ENCODE measurements at places on chromosomes 11 and 22.

GRCh38 chr11:120102050-120102863 lies 35.7 kb downstream of the TRIM29 start:
- DNase-seq, result no peak

DNA sequence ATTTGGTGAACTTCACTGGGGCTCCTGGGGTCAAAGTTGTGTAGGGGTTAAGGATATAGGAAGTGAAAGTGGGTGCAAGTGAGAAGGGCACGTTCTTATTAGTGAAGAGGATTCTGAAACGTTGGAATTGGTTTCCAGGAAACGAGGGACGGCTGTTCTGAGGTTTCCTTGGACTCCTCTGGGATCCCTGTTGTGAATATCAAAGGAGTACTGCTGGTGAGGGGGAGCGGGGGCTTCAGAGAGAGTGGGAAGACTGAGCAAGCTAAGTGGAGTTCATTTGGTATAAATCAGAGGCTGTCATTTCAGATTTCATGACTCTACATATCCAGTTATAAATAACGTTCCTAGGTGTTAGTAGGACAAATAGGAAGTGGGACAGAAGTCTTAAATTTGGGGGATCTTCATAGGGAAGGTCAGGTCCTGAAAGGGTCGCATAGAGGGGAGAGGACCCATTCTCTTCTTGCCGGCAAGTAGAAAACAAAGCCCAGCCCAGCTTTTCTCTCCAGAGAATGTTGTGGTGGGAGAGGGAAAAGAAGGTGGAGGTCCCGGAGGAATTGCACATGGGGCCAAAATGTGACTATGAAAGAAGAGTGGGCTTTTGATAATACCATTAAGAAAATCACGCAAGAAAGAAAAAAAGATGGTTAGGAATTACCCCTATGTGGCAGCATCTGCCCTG lies 1.1 kb upstream of the NELL1 start:
- DNase-seq, result no peak

DNA sequence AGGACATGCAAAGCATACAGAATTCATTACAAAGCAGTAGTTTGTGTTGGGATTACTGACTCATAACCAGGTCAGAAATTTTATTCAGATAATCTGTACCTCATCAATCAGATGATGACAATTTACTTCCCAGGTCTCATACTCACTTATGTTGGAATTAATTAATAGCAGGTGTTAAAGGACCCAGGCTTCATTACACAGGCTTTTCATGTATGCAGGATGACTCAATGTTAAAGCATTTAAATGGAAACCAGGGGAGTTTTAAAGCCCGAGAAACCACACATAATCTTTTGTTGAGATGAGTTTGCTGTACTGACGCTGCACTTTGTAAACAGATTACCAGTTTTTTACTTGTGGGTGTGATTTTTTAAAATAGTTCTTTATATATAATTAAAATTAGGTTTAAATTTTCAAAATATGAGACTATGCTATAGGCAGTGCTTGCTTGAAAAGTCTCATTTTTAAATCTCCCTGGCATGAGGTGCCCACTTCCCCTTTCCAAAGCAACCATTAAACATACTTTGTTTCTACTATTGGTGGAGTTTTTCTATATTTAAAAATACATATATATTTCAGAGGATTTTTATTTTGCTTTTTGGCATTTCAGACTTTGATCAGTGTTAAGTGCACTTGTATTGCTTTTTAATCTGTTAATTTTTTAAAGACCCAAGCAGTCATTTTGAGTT lies 41.0 kb downstream of the CEP57 start:
- no peak for DNase-seq

GRCh38 chr22:41216984-41217383 lies 11.9 kb downstream of the L3MBTL2 start:
- DNase-seq, result no peak

DNA sequence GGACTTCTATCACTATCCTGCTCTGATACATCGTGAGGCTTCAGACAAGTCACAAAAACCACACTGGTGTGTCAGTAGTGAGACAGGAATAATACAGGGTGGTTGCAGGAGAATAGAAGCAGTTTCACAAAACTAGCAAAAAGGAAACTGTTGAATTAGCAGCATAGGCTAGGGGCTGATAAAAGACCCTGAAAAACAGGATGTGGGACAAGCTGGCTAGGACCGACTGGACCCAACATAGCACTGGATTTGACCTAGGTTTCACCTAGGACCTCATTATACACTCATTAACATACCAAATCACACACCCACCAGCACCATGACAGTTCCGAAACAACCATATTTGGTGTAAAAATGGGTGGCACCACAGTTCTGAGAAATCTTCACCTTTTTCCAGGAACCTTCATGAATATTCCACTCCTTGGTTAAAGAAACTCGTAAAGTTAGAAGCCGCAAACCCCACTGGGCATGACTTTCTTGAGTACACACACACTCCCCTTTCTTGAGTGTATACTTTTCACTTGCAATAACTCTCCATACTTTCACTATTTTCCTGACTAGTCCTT lies 76.2 kb downstream of the SLC1A2 start:
- DNase-seq, result no peak

- DNase-seq, result no peak
Measured at GRCh38 chr11:119427279-119427678, 4.3 kb upstream of the THY1 start.

DNA sequence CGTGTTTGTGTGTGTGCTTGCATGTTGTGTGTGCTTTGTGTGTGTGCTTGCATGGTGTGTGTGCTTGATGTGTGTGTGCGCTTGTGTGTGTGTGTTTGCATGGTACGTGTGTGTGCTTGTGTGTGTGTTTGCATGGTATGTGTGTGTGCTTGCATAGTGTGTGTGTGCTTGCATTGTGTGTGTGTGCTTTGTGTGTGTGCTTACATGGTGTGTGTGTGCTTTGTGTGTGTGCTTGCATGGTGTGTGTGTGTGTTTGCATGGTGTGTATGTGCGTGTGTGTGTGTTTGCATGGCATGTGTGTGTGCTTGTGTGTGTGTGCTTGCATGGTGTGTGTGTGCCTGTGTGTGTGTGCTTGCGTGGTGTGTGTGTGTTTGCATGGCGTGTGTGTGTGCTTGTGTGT lies 10.0 kb upstream of the MUC5AC start:
- DNase-seq, result no peak

DNA sequence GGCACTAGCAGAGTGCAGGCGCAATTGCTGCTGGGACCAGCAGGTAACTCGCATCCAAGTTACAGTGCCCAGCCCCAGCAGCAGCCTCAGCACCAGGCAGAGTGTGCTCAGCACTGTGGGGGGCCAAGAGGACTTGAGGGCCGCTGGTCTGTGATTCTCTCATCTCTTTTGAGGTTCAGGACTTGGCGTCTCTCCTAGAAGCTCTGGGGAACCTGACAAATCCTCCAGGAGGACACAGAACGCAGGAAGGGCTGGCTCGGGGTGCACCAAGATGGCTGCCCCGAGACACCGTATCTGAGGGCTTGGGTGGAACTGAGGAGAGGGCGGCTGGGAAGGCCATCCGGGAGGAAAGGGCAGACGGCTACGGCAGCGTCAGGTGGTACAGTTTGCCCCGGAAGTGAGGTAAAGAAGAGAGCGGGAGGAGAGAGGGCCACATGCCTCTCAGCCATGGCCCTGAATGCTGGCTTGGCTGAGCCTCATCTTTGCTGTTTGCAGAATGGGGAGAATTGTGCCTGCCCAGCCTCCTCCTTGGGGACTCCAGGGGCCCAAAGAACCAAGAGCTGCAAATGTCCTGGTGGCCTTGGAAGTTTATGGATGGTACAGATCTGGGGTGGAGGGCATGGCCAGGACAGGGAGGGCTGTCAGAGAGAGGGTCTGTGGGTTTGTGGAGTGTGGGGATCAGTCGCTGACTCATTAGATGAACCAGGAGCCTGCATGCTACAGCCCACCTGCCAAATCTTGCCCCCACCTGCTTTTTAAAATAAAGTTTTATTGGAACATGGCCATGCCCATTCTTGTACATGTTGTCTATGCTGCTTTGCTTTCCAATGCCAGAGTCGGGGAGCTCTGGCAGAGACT lies 78.0 kb downstream of the MYEOV start:
- no peak for DNase-seq

GRCh38 chr11:62544581-62545436 lies 1.8 kb downstream of the AHNAK start:
- DNase-seq, result peak; percentile 67

- DNase-seq, result no peak
Measured at GRCh38 chr11:32081129-32081641, 9.7 kb upstream of the RCN1 start.

- DNase-seq, result no peak
Measured at GRCh38 chr22:20001082-20001638, 15.5 kb downstream of the ARVCF start.

GRCh38 chr11:116420030-116420429 lies 352.8 kb downstream of the BUD13 start:
- DNase-seq, result no peak

DNA sequence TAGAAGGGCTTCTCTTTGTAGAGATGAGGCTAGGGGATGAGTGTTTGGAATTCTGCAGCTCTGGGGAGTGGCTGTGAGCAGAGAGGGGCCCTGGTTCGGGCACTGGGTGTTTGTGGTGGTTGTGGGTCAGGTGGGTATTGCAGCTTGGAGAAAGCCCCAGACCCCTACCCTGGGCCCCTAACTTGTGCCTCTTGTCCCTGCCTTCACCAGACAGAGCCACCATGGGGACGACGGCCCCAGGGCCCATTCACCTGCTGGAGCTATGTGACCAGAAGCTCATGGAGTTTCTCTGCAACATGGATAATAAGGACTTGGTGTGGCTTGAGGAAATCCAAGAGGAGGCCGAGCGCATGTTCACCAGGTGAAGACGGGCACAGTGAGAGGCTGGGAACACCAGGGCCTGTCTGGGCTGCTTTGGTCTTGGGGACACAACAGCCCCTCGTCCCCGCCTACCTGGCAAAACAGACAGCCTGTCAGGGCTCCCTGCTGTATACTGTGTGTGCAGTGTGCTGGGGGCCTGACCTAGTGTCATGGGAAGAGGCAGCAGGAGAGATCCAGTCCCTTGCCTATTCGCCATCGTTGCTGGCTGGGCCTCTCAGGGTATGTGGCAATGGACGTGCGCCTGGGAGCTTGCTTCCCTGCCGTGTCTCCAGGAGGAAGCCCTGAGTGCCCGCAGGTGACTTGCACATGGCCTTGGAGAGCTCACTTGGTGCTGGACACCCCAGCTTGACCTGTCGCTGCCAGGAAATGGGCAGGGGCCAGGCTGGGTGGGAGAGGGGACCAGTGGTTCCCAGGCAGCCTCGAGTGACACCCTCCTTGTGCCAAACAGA lies 4.3 kb downstream of the INCENP start:
- DNase-seq, result no peak

DNA sequence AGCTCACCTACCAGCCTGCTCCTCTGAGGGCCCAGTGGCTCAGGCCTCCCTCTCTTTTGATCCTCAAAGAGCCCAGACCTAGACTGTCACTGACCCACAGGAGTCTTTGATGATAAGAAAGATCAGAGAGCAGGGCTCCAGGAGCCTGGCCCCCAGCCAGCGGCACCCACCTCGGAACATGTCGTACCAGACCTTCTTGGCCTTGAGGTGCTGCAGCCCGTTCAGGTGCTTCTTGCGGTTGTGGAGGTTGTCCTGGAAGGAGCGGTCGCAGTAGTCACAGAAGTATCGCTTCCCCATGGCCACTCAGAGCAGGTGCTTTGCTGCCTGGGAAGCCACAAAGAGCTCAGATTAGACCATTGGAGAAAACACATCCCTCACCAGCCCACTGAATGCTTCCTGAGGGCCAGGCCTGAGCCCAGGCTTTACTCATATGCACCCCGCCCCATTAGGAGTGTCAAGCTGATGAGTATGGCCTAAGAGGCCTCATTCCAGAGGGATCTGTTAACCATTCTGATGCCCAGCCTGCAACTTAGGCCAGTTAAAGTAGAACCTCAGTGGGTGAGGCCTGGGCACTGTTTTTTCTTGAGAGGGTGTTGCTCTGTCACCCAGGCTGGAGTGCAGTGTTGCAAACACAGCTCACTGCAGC lies 18.4 kb downstream of the ZMAT5 start:
- no peak for DNase-seq

- no peak for DNase-seq
Measured at GRCh38 chr22:32255217-32255616, at the start of gene SLC5A4. Gene SLC5A4, minus strand, starts transcription at chr22:32255347. Its CDS starts 18 bp downstream, at chr22:32255329.

- no peak for DNase-seq
Measured at GRCh38 chr11:112300094-112300786, 39.6 kb upstream of the PLET1 start.

DNA sequence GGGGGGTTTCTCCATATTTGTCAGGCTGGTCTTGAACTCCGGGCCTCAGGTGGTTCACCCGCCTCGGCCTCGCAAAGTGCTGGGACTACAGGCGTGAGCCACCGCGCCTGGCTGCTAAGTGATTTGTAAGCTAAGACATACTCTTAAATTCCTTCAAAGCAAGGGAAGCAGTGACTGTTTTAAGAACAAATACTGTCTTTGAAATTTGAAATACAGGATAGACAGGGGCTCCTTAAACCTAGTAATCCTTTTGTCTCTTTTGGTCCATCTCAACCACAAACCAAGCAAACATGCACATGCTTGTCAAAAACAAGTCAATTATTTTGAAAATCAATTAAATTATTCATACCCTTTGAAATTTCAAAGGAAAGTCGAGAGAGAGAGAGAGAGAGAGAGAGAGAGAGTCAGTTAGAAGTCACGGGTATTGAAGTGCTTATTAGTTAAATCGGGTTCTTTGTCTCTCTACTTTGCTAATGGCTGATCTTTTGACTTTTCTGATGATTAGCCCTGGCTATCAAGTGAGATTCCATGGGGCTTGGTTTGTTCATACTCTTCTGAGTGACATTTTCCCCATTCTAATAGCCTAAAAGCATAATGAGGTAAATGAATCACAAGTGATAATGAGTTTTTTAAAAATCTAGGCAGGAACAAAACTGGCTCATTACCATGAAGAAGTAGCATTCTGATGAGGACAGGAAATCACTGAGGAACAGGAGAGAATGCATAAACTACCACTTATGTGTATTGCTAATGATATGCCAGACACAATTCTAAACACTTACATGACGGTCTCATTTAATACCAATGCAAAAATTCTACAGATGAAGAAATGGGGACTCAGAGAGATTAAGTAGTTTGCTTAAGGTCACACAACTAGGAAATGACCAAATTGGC lies 48.0 kb downstream of the MCHR1 start:
- DNase-seq, result no peak

DNA sequence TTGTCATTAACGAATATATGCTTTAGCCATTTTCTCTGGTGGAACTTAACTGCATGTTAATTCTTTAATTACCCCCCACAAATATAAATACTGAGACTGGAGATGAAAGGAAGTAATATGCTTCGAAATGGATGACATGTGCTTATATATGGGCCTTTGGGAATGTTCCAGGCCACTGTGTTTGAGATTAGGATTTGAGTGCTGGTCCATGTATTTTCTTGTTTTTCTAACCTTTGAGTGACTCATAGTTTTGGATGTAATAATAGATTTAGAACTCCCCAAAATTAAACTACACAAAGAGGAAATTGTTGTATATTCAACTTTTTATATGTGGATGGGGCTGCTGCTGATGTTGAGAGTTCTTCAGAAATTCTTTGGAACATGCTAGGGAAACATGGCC lies 54.2 kb downstream of the EXT2 start:
- no peak for DNase-seq

DNA sequence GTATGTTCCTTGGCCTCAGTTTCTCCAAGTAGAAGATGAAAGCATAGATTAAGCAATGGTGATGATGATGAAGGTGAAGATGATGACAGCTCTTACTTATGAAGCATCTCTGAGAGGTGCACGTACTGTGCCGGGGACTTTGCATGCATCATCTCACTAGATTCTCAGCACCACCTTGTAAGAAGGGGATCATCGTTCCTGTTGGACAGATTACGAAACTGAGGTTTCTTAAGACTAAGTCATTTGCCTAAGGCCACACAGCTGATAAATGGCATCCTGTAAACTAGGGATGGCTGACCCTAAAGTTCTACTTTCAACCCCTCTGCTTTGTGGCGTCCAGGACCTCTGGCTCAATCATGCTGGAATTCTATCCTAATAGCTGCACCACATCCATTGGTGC lies 8.7 kb downstream of the MS4A15 start:
- peak; percentile 45 for DNase-seq
